ENCODE measurements at places on chromosomes 3 and 15. TPM values are rescaled to one million over a fixed set of nuclear protein-coding genes. Genes with fewer than 3 reads are reported as not detected.

- no peak for DNase-seq
Observed at GRCh38 chr3:134663721-134664456, 13.1 kb upstream of the KY start.

DNA sequence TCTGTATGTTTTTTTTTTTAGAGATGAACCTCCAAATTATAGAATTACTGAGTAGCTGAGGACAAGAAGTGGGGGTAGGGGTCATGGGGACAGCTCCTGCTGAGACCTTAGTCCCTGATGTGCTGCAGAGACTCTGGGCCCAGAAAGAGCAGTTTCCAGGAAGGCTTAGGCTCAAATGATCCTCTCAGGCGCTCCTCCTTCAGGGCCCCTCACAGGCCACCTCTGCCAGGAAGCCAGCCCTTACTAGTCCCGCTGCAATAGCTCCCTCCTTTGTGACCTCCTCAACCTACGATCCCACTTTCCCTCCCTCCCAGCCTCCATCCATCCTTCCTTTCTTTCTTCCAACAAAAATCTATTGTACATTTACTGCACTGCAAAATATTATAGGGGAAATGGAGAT, 24.6 kb downstream of the SLC28A1 start:
- no peak for DNase-seq

DNA sequence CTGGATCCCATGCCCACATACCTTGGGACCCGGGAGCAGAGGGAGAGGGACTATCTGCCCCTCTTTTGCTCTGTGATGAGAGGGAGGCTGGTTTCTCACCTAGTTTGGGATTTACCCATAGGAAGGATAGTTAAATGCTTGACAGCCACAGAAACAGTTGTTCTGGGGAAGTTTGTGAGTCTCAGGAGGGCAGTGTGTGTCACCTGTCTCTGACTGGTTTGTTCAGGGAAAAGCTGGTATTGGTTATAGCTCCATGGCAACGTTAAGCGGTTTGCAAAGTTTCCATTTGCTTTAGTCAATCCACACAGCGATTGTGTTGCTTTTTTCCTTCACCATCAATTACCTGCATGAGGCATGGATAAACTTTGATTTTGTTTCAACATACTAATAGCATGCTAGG, 3.7 kb upstream of the TMED3 start:
- DNase-seq = no peak

Gene NR1D2
- 73.5 TPM for total RNA-seq

DNA sequence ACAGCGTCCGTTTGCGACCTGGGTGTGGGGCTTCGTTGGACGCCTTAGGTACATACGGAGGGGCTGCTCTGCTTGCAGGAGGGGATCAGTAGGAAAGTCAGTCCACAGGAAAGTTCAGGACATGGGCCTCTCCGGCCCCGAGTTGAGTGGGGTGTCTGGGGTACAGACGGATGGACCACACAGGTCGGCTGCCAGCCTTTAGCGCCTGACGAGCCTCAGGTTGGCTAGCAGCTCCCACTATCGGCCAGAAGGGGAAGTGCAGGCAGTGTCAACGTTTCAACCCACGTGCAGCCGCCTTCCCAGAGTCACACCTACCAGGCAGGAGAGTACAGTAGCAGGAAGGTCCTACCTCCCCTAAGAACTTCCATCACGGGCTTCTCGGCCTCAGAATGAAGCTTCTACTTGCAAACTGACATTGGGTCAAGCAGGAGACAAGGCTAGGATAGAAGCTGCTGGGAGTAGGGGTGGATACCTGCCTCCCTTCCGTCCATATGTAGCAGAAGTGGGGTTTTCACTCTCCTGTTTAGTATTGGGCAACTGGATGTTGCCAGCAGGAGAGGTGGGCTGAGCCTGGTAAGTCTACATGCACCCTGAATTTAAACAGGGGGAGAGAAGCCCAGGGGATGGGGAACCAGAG, 1.8 kb upstream of the SCN5A start:
- peak; percentile 75 for DNase-seq

All from ovary (tissue), 10 donors.